ENCODE measurements at places on chromosomes 13 and 19. TPM values are rescaled to one million over a fixed set of nuclear protein-coding genes. Genes with fewer than 3 reads are reported as not detected.

CCDC124 gene
- 58.7 TPM for total RNA-seq

TMEM91 gene
- 28.2 TPM for total RNA-seq

DNA sequence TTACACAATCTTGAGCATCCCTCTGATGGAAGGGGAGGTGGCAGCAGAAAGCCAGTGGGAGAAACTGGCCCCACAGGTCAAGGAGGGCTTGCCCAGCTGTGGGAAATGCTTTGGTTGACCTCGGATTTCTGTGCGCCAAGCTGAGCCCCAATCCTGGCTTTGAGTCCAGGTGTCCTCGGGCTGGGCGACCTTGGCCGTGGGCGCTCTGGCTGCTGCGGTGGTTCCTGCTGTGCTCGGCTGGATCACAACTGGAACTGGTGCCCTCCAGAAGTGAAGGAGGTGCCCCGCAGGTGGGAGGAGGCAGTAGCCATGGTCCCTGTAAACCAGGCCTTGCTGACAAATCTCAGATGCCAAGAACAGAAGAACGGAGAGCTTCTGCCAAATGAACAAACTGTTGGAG lies 56.4 kb downstream of the ZNF676 start:
- no peaks in the 10 kb centered on the region for H3K27me3 ChIP-seq
- H3K4me1 ChIP-seq: no peaks in the 10 kb centered on the region
- DNase-seq: no peak
- H3K4me3 ChIP-seq: no peak overlapping the region
- H3K27ac ChIP-seq: no peak overlapping the region
- H3K36me3 ChIP-seq: no peaks in the 10 kb centered on the region

- no peaks in the 10 kb centered on the region for H3K36me3 ChIP-seq
- no peak overlapping the region for H3K27ac ChIP-seq
- no peak for DNase-seq
- no peaks in the 10 kb centered on the region for H3K27me3 ChIP-seq
- H3K4me3 ChIP-seq: no peak overlapping the region
- no peaks in the 10 kb centered on the region for H3K4me1 ChIP-seq
Observed at GRCh38 chr13:100040196-100040595, 48.7 kb upstream of the PCCA start.

Data from aorta (tissue), 5 donors.